ENCODE measurements at places on chromosomes 16 and 17.

GRCh38 chr16:69293401-69293800 lies 17.7 kb upstream of the VPS4A start:
- DNase-seq = no peak

GRCh38 chr17:57366558-57367351 lies 110.4 kb downstream of the MSI2 start:
- no peak for DNase-seq

- peak; percentile 56 for DNase-seq
These were observed 15.3 kb downstream of the TBCD start for GRCh38 chr17:82767041-82767754.

DNA sequence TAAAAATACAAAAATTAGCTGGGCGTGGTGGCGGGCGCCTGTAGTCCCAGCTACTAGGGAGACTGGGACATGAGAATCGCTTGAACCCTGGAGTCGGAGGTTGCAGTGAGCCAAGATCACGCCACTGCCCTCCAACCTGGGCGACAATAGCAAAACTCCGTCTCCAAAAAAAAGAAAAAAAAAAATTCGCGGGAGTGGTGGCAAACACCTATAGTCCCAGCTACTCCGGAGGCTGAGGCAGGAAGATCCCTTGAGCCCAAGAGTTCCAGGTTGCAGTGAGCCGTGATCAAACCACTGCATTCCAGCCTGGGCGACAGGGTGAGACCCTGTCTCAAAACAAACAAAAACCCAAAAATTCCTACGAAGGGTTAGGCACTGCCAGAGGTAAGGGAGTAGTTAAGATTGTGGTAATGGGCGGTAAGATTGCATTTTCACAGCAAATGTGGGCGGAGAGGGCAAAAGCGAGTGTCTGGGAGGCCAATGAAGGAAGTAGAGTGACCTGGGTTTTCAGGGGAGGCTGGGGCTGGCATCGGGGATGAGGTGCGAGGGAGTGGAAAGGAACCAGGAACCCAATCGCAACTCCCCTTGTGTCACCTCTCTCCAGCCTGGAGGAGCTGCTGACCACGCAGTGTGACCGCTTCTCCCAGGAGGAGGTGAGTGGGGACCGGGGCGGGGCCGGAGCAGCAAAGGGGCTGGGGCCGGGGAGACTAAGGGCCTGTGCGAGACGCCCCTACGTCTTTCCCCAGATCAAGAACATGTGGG lies 2.6 kb downstream of the MYL11 start:
- no peak for DNase-seq

GRCh38 chr16:67000384-67001351 lies 12.3 kb downstream of the CES4A start:
- DNase-seq = peak; percentile 70

DNA sequence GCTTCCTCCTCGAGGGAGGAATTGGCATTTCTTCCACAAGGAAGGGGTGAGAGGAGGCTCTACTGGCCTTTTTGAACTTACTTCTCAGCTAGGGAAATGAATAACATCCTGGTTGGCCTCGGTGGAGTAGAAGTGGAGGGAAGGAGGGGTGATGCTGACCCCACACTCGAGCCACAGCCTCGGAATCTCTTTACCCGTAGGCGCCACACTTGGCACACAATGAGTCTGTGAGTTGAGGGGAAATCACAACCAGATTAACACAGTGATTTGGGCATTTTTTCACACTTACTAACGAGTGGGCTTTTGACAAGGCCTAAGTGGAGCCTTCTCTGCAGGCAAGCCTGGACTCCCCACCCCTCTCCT lies 47.3 kb upstream of the TBX2 start:
- peak; percentile 72 for DNase-seq

All from NCI-H69 (cell line).